ENCODE measurements at places on chromosomes 5 and 9. TPM values are rescaled to one million over a fixed set of nuclear protein-coding genes. Genes with fewer than 3 reads are reported as not detected.

GIN1 gene
- total RNA-seq = 14.4 TPM

PCDHGA9 gene
- 4.1 TPM for total RNA-seq

PCDHB14 gene
- 0.45 TPM for total RNA-seq

LECT2 gene
- total RNA-seq = not detected

PCDHGB1 gene
- 3.1 TPM for total RNA-seq

PROB1 gene
- 0.99 TPM for total RNA-seq

EMB gene
- total RNA-seq = 0.16 TPM

BAAT gene
- not detected for total RNA-seq

SERINC5 gene
- total RNA-seq = 17.1 TPM

FBN2 gene
- total RNA-seq = 45.1 TPM

MFAP3 gene
- 13.5 TPM for total RNA-seq

BOD1 gene
- 68.9 TPM for total RNA-seq

IFNK gene
- not detected for total RNA-seq

ST8SIA4 gene
- total RNA-seq = 0.54 TPM

PNPLA7 gene
- total RNA-seq = 5.4 TPM

- DNase-seq = no peak
Measured at GRCh38 chr9:136303066-136303824, 649 bp downstream of the CCDC187 start.

GRCh38 chr5:153537207-153537606, 46.7 kb downstream of the GRIA1 start:
- DNase-seq = no peak

- DNase-seq = no peak
Measured at GRCh38 chr5:11734369-11734768, 169.9 kb downstream of the CTNND2 start.

DNA sequence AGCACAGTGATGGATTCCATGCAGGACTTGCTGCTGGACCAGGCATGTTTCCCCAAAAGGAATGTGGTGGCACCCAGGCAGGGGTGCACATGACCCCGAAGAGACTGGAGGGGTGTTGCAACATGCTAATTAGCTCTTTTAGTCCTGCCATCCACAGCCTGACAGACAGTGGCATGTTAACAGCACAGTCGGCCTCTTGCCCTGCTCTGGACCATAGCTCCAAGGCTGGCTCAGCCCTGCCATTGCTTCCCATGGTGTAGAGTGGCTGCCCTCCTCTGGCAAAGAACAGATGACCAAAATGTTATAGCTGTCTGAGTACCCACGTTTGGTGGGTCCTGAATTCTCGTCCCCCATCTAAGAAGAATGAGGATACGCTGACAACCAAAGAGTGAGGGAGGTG, 736.4 kb upstream of the PTPRD start:
- DNase-seq = no peak

GRCh38 chr9:134605966-134606357, 35.6 kb upstream of the COL5A1 start:
- peak; percentile 30 for DNase-seq

DNA sequence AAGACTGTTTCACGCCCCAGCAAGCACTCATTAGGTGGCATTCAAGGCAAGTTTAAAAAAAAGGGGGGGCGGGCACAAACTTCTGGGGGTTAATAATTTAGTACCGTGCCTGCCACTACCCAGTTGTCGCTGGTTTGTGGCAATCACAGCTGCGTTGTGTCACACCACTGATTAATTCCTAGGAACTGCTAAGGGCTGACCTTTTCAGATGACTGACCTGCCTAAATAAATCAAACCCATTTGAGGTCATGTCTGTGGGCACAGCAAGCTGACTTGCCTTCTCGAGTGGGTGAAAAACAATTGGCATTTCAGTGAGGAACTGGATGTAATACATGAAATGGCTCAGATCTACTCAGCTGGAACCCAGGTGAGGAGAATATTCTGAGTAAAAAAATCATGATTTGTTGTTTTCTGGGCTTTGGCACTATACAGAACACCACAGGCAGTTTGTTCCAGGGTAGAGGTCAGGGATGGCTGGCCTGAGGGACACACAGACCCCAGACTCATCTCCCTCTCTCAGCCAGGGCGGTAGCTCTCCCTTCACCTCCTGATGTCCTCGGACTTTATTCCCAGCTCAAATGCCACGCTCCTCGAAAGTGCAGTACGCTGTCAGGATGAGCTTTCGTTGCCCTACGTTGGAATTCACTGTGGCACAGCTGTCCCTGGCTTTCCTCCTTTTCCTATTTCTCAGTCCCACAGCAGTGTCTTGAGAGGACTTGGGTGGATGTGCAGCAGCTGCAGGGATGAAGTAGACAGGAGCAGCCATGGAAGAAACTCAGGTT, 15.5 kb upstream of the MGAT1 start:
- no peak for DNase-seq

DNA sequence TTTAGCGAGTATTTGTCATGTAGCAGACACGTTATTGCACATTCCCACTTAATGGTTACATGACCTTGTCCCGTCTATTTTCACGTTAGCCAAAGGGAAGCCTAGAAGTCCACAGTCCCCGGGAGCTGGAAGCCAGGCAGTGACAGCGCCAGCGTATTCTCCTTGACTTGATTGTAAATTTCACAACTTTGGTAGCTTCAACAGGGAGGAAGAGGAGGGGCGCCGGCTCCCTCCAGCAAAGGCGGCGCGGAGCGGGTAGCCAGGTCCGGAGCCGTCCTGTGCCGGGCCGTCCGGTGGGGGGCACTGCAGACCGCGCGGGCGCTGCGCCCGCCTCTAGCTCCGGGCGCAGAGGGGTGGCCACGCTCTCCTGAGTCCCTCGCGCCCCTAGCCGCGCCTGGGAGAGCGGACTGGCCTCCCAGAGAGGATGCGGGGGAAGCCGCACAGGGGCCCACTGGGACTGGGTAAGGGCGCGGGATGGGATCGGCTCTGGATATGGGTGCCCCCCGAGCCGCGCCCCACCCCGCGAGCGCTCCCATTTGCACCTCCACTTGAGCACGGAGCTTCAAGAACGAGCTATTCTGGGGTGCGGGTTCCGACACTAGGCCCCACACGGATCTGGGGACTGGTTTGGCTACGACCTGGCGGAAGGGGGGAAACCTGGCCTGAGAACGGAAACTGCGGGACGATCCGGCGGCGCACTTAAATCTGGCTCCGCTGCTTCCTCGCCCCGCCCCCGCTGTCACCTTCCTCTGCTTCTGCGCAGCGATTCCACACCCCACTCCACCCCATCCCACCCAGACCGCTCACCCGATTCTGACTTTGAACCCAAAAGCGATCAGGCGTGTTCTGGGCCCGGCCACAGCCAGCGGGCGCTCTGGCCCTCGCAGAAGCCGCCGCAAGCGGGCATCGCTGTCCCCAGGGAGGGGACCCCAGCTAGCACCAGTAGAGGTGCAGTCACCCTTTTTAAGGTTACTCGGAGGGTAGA, 23.8 kb downstream of the KLF4 start:
- peak; percentile 62 for DNase-seq

- DNase-seq = peak; percentile 82
Measured at GRCh38 chr9:33782395-33783152, 12.8 kb upstream of the PRSS3 start.

DNA sequence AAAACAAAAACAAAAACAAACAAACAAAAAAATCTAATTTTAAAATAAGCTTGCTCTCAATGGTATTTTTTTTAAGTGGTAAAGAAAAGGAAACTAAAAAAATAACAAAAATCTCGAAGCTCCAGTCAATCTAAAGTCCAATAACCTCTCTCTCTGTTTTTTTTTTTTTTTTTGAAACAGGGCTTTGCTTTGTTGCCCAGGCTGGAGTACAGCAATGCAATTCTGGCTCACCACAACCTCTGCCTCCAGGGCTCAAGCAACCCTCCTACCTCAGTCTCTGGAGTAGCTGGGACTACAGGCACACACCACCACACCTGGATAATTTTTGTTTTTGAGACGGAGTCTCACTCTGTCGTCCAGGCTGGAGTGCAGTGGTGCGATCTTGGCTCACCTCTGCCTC, 25.9 kb upstream of the GLDC start:
- no peak for DNase-seq

DNA sequence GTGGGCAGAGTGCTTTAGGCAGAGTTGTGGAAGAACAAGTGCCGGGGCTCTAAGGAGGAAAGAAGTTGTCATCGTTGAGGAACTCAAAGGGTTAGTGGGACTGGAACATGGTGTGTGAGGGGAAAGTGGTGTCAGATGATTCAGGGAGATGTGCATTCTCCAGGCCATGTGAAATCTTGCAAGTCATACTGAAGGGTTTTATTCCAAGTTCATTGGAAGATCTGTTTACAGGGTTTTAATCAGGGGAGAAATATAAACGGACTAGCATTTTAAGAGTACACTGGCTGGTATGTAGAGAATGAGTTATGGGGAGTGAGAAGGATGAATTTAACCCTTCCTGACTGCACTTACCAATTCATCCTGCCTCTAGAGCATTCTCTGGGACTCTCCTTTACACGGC, 49.3 kb downstream of the NR2F1 start:
- DNase-seq = no peak

- DNase-seq = no peak
Measured at GRCh38 chr9:76729980-76730737, 34.1 kb upstream of the PCA3 start.

DNA sequence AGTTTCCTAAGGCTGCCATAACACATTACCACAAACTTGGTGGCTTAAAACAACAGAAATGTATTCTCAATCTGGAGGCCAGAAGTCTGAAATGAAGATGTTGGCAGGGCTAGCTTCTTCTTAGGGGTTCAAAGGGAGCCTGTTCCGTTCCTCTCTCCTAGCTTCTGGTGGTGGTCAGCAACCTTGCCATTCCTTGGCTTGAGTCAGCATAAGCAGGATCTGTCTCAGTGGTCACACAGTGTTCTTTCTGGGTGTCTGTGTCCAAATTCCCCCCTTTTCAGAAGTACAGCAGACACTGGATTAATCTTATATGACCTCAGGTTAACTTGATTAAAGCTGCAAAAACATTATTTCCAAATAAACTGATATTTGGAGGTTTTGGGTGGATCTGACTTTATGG, 2.1 kb upstream of the OSMR start:
- no peak for DNase-seq

DNA sequence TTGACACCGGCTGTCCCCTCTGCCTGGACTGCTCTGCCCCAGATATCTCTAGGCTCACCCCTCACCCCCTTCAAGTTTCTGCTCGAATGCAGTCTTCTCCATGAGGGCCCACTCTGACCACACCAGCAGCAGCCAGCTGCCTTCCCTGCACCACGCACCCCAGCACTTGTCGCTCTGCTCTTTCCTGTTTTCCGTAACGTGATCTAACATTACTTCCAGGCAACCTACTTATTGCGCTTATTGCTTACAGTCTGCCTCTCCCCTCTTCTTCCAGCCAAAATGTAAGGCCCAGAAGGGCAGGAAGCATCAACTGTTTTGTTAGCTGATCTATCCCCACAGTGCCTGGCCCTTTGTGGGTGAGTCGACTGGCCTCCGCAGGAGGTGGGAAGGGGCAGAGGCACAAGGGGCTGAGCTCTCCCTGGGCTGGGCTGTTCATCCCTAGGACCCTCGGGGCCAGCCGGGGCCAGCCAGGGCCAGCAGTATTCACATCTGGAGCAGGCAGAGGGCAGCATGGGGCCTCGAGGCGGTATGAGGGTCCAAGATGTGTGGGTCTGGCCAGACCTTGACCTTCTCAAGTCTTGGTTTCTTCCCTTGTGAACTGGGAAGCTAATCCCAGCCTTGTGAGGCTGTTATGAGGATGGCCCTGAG, 11.6 kb upstream of the DBN1 start:
- no peak for DNase-seq

- DNase-seq = peak; percentile 69
Measured at GRCh38 chr5:125412561-125413495, 666.4 kb upstream of the ZNF608 start.

- no peak for DNase-seq
Measured at GRCh38 chr9:5639816-5640215, 10.9 kb downstream of the RIC1 start.

DNA sequence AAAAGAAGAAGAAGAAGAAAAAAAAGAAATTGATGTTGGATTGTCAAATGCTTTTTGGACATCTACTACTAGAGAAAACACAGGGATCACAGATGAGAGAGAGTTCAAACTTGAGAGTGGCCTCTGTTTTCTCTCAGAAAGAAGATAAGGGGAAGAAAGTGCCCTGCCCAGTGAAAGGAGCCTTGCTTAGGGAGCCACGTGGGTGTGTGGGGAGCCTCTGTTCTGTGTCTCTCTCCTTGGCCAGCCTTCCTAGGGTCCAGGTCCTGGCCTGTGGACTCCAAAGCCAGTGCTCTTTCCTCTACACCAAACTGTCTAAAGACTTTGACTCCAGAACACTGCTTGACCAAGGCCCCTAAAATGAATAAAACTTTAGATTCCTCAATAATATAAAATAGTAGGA, 22.0 kb upstream of the COL15A1 start:
- no peak for DNase-seq

GRCh38 chr5:113950186-113950585, 411.7 kb upstream of the KCNN2 start:
- DNase-seq = no peak

GRCh38 chr5:50415912-50416311, 25.2 kb downstream of the EMB start:
- DNase-seq = no peak

GRCh38 chr9:75149841-75150241, 61.5 kb downstream of the OSTF1 start:
- DNase-seq = no peak

DNA sequence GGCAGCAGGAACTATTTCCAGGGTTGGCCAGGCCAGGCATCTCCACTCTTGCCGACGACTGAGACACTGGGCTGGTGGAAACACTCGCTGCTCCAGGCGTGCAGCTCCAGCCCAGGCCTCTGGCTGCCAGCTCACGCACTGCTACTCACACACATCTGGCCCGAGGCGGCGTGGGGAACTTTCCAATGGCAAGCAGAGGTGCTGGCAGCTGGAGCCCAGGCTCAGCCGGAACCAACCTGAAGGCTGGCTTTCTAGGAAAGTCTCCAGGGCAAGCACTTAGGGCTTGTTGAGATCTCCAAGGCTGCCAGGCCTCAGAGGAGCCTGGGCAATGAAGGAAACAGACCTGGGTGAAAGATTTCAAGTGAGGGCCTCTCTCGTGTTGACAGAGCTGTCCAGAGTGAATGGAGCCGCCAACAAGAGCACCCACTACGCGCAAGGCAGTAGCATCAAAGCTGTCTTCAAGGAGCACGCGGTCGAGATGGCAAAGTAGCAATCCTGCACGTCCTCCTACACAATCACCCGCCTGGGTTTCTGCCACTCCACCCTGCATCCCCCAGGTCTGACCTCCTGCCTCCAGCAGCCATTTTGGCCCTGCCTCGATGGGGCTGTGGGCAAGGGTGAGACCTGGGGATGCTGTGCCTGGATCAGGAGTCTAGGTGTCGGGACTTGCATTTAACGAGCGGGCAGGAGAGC, 14.4 kb downstream of the SH3PXD2B start:
- DNase-seq = peak; percentile 55

DNA sequence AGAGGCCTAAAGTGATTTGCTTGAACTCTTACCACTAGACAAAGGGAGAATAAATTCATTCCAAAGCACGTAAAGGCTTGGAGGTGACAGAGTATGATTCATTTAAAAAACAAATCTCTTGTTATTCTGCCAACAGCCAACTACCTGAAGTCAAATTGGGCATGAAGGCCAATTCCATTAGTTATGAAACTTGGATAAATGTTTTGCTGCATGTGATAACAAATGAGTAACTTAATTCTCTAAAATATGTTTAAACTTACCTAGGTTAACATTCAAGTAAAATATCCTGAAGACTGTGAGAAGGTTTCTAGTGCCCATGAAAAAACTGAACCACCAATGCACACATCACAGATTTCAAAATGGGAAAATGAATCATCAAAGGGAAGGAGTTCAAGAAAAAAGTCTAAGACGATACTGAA, 120.1 kb upstream of the TSLP start:
- peak; percentile 42 for DNase-seq

GRCh38 chr5:147216552-147217154, 18.2 kb upstream of the STK32A start:
- DNase-seq = no peak

- DNase-seq = no peak
Measured at GRCh38 chr5:176629853-176630680, at the start of the genes EIF4E1B and SNCB. EIF4E1B (plus strand) TSS chr5:176630675; CDS start chr5:176642788, 12,113 bp downstream. SNCB (minus strand) TSS chr5:176630534; CDS start chr5:176629654, 880 bp downstream.
